ENCODE measurements at places on chromosomes 4 and X.
A peak's percentile ranks its signal among the peaks of the same experiment; 100 is the strongest.

DNA sequence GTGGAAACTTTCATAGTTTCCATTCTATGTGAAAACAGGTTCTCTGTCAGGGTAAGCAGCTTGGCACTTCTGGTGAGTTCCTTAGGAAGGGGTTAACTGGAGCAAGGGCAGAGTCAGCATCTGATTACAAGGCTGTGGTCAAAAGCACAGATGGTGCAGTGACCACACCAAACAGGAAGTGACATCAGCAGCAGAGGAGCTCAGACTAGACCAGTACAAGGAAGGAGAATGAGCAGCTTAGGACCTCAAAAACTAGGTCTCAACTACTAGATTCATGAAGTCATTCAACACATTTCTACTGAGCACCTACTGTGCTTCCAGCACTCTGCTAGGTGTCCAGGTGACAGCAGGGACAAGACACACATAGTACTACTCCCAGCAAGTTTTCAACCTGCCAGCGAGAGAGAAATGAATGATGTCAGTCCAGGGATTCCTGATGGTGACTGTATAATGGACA is 130.2 kb downstream of the AMELX start:
- DNase-seq, result peak; percentile 67

- no peak for DNase-seq
These were observed 930.4 kb downstream of the DMD start for GRCh38 chrX:32280921-32281320.

DNA sequence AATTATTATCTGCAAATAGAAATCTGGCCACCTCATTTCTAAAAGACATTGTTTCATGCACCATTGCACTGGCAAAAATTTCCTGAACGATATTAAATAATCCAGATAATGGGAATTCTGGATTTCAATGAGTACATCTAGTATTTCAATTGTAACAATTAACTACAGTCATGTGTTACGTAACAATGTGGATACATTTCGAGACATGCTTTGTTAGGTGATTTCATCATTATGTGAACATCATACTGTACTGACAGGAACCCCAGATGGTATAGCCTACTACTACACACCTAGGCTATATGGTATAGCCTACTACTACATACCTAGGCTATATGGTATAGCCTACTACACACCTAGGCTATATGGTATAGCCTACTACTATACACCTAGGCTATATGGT is 14.8 kb downstream of the LAMTOR3 start:
- peak; percentile 12 for DNase-seq

DNA sequence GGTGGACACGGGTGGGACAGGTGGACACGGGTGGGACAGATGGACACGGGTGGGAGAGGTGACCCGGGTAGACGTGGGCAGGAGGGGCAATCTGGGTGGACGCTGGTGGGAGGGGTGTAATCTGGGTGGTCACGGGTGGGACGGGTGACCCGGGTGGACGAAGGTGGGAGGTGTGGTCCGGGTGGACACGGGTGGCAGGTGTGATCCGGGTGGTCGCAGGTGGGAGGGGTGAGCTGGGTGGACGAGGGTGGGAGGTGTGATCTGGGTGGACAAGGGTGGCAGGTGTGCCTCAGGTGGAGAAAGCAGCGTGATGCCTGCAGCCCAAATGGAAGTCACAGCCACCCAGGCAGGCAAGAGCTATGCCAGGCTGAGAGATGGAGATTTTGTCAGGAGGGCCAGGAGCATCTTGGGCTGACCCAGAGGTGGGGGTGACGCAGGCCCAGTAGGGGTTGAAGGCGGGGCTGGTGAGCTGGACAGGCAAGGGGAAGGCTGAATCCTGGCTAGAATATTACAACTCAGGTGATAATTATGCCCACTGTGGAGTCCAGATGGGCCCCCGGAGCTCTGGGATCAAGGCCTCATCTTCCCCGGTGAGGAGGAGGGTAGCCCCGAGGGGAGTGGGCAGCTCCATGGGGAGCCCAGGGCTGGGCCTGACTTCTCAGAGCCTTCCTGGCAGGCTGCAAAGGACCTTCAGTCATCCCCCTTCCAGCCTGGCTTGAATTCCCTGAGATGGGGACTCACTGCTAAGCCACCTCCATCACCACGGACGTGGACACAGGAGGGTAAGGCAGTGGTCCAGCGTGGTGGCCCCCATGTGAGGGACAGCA is 100.0 kb downstream of the ADRA2C start:
- no peak for DNase-seq

- peak; percentile 45 for DNase-seq
These were observed 2.3 kb downstream of the SPATA4 start for GRCh38 chr4:176193126-176193525.

DNA sequence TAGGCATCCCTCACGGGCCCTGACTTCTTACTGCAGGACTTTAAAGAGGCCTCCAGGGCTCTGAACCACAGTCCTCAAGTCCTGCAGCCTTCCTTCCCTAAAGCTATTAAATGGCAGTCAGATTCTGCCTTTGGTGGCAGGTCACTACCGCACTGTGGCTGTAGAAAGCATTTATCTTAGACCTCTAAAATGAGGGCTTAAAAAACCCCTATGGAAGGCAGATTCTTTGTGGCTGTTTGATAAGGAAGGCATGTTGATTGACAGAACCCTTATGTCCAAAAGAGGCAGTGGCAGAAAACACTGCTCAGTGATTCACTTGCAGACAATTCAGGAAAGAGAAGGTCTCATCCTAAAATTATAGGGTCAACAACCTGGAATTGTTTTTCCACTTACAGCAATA is 79.2 kb downstream of the FBXL5 start:
- DNase-seq, result no peak

Measured in fibroblast of gingiva (primary cell).